ENCODE measurements at places on chromosomes 1 and 21.

DNA sequence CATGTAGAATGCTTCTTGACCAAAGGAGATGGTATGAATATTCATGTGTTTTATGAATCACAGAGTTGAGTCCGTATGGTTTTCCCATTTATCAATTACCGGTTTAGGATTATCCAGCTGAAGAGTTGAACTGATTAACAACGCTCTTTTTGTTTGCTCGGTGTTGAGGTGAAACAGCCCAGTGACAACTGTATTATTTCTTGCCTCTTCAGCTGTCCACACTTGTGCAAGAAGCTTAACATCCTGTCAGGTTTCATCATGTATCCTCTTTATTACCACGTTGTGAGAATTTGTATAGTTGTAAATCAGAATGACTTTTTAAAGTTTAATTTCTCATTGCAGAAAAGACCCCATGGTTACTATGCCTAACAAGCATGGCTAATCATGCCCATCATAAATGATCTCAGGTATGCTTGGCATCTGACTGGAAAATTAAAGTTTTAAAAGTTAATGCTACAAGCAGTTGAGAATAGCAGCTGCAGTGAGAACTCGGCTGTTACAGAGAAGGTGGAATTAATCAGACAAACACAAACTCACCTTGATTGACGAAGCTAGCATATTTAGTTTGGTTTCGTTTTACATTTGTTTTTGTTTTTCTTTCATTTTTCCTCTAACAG is 563.2 kb upstream of the ADGRL2 start:
- no peak for DNase-seq

DNA sequence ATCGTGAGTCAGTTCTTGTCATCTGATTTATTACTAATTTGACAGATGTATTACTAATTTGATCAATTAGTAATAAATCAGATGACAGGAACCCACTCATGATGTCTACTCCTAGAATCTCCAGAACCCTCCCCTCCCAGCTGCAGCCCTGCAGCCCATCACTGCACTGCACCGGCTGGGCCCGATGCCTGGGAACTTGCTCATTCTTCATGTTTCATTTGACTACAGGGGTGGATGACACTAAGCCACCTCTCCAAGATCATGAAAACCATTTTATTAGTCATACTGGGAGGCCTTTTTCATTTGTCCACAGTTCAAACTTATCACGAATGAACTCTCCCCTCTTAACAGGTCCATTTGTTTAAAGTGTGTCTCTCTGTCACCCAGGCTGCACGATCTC is 41.0 kb downstream of the KCNH1 start:
- DNase-seq = no peak

- no peak for DNase-seq
These were observed 385.9 kb downstream of the GPATCH2 start for GRCh38 chr1:217244971-217245370.

GRCh38 chr1:187537936-187538335 is 709.2 kb downstream of the PLA2G4A start:
- DNase-seq = no peak

GRCh38 chr1:154198756-154199562 is 7.1 kb upstream of the TPM3 start:
- DNase-seq = peak; percentile 69

DNA sequence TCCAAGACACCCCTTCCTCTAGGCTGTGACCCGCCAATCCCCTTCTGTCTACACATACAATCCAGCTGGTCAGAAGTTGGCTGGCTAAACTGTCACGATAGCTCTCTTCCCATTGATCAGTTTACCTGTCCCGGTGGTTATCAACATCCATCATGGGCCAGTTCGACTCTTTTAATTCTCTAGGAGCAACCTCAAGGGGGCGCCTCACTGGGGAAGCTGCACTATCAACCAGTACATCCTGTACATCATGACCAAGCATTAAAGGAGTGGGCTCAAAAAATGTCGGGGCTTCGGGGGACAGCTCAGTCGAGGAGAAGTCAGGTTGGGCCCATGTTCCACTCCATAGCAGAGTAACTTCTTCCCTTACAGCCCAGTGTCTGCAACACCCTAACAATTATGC is 53.2 kb upstream of the B3GALNT2 start:
- peak; percentile 44 for DNase-seq

DNA sequence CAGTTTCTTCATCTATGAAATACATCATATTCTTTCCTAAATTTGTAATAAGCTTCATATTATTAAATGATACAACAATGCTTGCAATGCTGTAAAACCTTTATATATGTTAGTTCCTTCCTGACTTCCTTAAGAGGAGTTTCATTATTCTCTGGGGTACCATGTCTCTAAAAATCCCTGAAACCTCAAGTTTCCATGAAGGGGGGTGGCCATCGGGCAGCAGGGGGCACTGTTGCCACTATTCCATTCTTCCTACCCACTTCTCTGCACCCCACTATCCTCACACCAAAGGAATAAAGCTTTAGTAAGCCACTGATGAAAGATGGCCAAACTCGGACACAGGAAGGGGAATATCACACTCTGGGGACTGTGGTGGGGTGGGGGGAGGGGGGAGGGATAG is 9.0 kb upstream of the DMRTB1 start:
- DNase-seq = no peak

GRCh38 chr1:110502402-110503151 is 16.4 kb downstream of the KCNA10 start:
- DNase-seq = no peak

- no peak for DNase-seq
These were observed 44.8 kb downstream of the GIPC2 start for GRCh38 chr1:78090472-78091133.

GRCh38 chr1:193569096-193569982 is 382.9 kb upstream of the B3GALT2 start:
- peak; percentile 11 for DNase-seq

DNA sequence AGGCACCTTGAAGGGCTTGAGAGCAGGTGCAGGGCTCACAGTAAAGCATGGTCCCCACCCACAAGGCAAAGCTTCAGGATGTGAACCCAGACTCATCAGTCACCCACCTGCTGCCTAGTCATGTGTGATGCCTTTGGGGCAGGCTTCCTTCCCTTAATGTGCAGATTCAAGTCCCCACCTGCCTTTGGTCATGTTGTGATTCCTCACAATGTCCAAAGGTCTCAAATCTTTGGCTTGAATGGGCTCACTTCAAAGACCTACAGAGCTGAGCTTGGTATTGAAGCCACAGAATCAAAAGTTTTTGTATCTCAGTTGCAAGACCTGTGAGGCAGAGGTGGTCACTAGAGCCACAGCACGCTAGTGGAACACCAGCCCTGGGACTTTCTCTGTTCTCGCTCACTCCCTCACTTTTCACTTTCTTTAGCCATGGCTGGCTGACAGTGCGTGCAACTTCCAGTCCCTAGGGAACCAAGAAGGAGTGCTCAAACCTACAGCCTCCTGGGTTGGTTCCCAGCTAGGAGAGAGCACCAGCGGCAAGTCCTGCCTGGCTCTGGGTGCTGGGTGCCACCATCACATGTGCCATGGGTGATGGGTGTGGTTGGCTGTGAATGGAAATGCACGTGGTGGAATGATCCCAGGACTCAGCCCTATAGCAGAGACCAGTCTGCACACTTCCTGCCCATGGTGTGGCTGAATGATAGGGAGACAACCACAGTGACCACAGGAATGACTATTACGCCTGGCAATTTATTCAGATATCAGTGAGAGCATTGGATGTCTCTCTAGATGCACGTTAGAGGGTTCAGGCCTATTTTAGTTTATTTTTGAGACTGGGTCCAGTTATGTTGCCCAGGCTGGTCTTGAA is 26.4 kb upstream of the CLIC6 start:
- DNase-seq = no peak

GRCh38 chr1:226095286-226095685 is 32.8 kb downstream of the H3-3A start:
- DNase-seq = no peak

DNA sequence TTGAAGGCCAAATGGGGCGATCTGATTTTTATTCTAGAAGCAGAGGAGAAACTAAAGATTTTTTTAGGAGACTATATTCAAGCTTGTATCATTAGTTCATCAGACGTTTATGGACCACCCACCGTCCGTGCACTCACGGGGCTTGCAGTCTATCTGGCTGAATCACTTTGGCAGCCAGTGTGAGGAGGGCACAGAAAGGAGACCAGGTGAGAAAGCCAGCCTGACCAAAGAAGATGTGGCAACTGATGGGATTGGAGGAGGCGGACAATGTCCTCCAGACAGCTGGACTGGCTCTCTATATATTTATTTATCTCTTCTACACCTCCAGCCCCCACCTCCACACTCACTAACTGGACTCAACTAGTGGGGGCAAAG is 822 bp upstream of the ELOVL1 start:
- peak; percentile 22 for DNase-seq

- DNase-seq = no peak
These were observed 1628.9 kb upstream of the PRMT6 start for GRCh38 chr1:105427543-105427942.

DNA sequence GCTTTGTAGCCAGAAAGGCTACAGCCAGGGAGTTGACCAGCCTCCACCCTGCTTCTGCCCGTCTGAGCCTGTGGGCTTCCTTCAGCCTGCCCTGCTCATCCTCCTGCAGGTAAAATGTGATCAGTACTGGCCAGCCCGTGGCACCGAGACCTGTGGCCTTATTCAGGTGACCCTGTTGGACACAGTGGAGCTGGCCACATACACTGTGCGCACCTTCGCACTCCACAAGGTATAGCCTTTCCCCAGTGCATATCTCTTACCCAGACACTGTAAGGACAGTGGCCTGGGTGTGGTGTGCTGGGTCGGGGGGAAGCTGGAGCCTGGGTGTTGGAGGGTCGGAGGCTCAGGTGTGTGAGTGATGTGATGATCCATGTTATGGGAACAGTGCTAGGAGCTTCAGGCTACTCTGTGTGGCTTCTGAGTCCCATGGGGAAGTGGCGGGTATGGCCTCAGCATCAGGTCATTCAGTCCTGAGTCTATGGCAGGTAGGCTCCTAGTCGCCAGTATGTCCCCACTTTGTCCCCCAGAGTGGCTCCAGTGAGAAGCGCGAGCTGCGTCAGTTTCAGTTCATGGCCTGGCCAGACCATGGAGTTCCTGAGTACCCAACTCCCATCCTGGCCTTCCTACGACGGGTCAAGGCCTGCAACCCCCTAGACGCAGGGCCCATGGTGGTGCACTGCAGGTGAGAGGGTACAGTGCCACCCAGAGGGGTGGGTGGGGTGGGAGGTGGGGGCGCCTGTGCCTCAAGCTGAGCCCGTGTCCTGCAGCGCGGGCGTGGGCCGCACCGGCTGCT is 31.2 kb upstream of the KDM4A start:
- DNase-seq = no peak

DNA sequence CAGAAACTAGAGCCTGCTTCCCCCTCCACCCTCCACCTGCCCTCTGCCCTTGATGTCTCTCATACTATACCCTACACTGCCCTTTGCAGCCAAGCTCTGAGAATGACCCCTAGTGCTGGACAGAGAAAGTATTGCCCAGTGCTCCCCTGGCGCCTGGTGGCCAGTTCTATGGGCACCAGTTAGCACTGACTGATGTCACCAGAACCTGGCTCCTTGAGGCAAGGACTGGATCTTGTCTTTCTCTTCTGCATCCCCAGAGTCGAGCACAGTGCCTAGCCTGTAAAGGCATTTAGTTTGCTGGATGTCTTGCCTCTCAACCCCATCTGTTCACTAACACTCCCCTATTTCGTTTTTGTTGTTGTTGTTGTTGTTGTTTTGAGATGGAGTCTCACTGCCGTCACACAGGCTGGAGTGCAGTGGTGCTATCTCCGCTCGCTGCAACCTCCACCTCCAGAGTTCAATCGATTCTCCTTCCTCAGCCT is 5.9 kb downstream of the PHLDA3 start:
- no peak for DNase-seq

DNA sequence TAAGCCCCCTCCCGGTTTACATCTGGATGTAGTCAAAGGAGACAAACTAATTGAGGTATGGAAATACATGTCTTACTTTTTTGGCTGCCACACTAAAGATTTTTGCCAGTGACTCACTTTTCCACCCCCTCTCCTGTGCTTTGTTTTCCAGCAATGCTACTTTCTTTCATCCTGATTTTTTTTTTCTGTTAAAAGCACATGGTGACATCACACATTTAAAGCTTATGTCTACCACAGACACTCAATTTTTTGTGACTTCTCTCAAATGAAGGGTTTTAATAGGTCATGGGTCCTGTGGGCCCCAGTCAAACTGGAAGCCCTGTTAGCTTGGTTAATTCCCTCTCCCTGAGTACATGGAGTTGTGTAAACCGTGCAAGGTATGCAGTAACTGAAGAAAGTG is 2.2 kb downstream of the PPP1R8 start:
- no peak for DNase-seq

GRCh38 chr1:21865943-21866706 is 54.1 kb downstream of the LDLRAD2 start:
- DNase-seq = no peak

DNA sequence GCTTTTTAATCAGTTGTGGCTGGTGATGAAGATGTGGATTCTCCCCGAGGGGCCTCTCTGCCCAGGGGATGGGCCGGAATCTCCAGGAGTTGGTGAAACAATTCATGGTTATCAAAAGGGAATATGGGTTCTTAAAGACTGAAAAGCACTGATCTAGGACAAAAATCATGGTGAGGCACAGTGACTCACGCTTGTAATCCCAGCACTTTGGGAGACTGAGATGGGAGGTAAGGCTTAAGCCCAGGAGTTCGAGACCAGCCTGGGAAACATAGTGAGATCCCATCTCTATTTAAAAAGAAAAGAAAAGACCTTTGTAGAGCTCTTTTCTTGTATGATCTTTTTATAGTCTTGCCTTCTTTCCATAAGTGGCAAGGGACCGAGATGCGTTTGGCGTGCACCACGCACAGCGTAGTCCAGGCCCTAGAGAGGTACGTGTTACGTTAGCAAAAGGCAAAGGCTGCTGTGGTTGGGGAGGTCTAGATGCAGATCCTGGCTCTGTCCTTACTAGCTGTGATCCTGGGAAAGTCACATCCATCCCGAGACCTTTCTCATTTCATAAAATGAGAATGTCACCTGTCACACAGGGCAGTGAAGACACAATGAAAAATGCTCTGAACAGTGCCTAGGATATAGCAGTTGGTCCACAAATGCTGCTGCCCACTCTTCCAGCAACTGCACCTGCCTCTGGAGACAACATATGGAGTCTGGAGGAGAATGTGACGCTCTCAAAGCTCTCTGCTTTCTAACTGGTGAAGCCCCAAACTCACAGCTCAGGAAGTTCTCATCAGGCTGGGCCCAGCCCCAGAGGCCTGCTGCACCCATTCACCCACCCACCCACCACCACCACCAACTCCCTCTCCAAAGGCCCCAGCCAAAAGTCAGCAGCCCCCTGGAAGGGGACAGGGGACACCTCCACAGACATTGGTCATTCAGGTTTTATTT is 54.8 kb downstream of the KIF21B start:
- no peak for DNase-seq

GRCh38 chr1:109498161-109498801 is 4.4 kb downstream of the CYB561D1 start:
- peak; percentile 56 for DNase-seq
